ENCODE measurements at places on chromosomes 11 and 22.

DNA sequence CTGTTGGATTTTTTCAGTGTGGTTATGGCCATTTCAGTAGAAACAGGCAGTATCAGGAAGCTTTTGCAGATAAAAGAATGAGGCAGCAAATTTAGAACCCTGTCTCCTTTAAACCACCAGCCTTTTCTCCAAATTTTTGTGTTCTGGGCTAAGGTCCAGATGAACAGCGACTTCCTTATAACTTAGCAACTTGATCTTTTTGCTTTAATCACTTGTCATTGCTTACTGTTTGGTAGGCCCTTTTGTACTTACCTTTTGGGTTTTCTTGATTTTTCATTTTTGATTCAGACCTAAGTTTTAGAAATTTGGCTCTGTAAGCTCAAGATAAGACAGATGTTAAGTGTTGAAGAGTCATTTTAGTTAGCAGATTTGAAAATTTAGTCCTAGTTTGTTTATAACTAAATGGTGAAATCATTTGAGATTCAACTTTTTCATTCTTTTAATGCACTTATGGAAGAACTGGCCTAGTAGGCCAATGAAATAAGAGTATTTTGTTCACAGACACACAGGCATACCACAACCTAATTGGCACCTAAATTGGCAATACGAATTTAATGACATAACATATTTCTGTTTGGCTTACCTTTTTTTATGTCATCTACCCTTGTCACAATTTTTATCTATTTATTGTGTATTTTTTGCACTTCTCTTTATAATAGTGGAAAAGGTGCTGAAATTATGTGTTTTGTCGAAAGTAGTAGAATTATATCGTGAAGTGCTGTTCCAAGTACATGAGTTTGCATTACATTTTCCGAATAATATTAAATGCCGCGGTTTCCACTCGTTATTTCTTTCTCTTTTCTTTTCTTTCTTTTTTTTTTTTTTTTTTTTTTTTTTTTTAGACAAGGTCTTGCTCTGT lies 2.1 kb downstream of the RTN3 start:
- DNase-seq, result no peak

DNA sequence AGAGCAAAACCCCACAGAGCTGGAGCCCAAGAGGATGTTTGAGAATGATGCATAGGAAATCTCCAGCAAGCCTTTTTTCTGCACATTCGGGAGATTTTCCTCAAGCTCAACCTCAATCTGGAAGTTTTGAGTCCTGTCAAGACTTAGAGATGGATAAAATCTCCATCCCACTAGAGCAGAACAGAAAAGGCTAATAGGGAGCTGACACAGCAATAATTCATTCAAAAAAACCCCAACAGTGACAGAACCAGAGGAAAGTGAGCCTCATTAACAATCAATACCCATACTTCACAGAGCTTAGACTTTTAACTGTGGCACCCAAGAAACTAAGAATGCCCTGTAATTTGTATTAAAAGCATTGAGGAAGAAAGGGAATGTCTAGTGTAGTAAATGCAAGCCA lies 115.9 kb upstream of the BDNF start:
- DNase-seq, result no peak

- DNase-seq, result no peak
Observed at GRCh38 chr11:23990346-23991164, 506.3 kb upstream of the LUZP2 start.

- DNase-seq, result no peak
Observed at GRCh38 chr11:112624431-112624830, 336.8 kb upstream of the NCAM1 start.

GRCh38 chr11:76677458-76677765 lies 6.9 kb upstream of the LRRC32 start:
- DNase-seq, result no peak

GRCh38 chr11:2185324-2186085 lies 13.9 kb upstream of the TH start:
- no peak for DNase-seq

- no peak for DNase-seq
Observed at GRCh38 chr22:29342177-29342576, 26.7 kb upstream of the RASL10A start.

DNA sequence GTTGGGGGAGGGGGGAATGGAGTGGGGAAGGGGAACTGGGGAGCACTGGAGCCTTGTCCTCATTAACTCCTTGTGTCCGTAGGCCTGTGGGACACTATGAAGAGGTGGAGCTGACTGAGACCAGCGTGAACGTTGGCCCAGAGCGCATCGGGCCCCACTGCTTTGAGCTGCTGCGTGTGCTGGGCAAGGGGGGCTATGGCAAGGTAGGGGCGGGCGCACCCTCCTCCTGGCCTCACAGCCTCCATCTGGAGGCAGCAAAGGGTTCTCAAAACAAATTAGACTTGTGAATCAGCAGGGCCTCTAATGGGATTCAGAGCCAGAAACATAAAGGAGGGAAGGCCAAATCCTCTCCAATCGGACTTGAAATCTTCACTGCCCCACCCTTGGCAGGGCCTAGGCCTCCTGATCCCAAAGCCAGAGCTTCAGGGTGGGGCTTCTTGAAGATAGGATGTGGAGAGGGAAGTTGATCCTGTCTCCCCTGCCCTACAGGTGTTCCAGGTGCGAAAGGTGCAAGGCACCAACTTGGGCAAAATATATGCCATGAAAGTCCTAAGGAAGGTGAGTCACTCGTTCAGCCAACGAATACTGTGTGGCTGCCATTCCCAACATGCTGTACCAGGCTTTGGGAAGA lies 859 bp downstream of the RPS6KB2 start:
- DNase-seq, result no peak

DNA sequence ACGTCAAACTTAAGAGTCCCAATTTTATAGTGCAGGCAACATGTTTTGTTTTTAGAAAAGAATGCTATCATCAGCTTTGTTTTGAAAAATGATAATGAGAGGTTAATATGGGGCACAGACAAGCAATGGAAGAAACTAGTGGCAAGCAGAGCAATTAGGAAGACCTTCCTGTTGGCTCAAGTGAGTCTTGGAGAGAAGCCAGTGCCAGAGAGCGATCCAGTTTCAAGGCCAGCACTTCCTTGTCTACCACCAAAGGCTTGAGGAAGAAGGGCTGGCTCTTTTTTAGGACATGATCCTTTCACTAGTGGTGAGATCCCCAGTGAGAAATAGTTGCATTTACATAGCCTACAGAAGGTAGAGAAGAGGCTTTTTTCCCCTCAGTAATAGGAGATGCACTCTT lies 1340.7 kb downstream of the LRRC4C start:
- DNase-seq, result no peak

GRCh38 chr11:12241971-12242672 lies 131.7 kb downstream of the MICAL2 start:
- peak; percentile 17 for DNase-seq

DNA sequence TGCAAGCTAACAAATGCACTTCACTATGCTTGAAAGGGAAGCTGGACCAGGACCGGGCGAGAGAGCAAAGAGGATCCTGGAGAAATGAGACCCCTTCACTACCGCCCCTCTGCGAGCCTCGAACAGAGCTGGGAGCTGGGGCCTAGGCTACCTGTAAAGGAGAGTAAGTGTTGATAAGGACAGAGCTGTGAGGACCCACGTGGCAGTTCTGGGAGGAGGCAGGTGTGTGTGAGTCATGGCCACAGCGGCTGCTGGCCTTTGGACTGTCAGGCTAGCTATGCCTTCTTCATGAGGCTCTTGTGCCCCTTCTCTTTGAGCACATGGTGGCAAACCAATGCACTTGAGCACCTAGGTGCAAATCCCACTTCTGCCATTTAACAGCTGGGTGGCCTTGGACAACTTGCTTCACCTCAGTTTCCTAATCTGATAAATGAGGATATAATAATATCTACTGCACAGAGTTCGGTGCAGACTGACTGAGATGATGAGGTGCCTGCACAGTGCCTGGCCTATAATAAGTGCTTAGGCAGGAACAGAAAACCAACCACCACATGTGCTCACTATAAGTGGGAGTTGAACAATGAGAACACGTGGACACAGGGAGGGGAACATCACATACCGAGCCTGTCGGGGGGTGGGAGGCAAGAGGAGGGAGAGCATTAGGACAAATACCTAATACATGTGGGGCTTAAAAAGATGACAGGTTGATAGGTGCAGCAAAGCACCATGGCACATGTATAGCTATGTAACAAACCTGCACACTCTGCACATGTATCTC lies 35.3 kb upstream of the KCNJ11 start:
- no peak for DNase-seq

Data from activated CD4-positive, alpha-beta T cell treated with anti-CD3 and anti-CD28 coated beads, Interleukin-2, amount 50 U/mL, for 48 hours (primary cell).